ENCODE measurements at places on chromosomes 2 and 18.

GRCh38 chr2:10916953-10917352 lies 5.2 kb downstream of the KCNF1 start:
- no peak for DNase-seq

GRCh38 chr2:215631696-215632095 lies 195.8 kb upstream of the FN1 start:
- DNase-seq = no peak

- DNase-seq = no peak
These were observed 55.6 kb downstream of the MRPL35 start for GRCh38 chr2:86254576-86255538.

DNA sequence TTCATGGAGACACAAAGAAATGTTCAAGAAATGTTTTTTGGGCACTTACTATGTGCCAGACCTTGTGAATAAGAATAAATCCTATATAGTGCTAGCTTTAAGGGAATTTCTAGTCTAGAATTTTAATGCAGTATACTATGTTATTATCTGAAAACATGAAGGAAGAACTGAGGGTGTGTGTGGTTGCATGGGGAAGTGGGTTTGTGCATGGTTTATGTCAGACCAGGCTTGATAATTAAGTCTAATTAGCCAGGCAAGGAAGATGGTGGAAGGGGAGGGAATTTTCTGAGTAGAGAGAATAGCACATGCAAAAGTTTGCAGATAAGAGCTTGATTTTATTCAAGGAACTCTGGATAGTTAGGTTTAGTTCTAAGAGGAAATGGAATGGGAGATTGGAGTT lies 6.5 kb downstream of the RBBP8 start:
- no peak for DNase-seq

- no peak for DNase-seq
These were observed 584.3 kb downstream of the FBXO15 start for GRCh38 chr18:73563345-73563744.

GRCh38 chr2:131039535-131039907 lies 53.7 kb downstream of the FAM168B start:
- DNase-seq = no peak

GRCh38 chr2:217057773-217058172 lies 197.9 kb upstream of the TNP1 start:
- no peak for DNase-seq

DNA sequence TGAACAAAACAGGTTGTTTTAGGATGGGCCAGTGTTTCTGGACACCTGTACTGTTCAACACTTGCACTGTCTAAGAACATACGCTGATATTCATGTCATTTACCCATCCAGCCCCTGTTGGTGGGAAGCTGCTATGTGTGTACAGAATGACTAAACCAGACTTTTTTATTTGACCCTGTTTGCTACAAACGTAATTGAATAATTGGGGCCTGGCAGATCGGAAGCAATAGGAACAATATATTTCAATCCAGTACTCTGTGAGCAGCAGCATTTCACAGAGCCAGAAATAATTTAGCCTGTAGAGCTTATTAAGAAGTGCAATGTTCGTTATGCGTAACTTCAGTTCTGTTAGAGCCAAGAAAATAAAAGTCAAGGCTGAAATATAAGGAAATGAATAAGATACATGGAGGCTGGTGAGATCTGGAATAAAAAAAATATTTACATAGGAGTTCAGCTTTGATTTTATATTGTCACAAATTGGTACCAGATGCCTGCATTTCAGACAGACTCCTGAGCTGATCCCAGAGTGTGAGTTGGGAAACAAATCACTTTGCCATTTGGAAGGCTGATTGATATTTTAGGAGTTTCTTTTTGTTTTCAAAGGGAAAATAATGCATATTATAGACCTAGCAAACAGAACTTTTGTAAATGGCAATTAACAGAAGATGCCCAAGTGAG lies 19.7 kb downstream of the CABLES1 start:
- no peak for DNase-seq

DNA sequence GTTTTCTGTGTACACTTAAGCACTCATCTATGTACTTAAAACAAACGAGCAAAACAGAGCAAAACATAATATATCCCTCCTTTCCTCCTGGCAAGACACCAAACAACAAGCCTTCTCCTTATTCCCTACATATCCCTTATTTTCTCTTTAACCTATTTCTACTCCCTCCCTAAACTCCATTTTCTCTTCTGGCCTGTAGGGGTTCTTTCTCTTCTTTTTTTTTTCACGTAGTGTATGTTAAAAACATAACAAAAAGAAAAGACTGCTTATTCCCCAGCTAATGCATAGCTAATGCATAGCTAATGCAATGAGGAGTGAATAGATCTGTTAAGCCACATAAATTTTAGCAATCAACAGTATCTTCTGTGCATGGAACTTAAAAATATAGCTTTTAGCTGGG lies 193.4 kb downstream of the TMEM247 start:
- no peak for DNase-seq

DNA sequence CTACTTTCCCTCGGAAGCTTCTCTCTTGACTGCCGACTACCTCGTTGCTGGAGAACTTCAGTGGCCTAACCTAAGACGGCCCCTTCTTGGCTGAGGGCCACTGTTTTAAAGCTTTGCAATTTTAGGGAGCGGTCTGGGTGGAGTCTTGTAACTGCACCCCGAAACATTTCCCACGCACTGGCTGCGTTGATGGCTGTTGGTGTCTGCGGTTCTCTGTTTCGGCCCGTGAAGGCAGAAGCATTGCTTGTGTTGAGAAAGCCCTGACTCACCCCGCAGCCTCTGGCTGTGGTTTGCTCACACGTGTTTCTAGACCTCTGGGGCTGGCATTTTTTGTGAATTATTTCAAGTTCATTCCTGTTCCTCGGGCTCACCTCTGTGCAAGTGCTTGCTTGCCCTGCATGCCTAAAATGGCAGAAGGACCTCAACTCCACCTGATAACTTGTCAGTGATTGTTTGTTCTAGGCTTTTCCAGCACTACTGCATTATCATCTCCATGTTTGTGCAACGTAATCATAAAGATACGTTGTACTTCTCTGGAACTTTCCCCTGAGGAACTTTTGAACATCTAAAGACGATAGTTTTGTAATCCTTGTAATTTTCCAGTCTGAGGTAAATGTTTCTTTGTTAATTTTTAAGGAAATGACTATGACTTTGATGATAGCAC lies 94.2 kb upstream of the DLX2 start:
- DNase-seq = peak; percentile 17

- DNase-seq = no peak
These were observed 814.6 kb downstream of the SLC4A3 start for GRCh38 chr2:220442012-220442411.

- DNase-seq = no peak
These were observed 11.7 kb downstream of the SLC4A3 start for GRCh38 chr2:219638948-219639755.

GRCh38 chr2:126932966-126933710 lies 34.4 kb downstream of the TEX51 start:
- no peak for DNase-seq

- DNase-seq = no peak
These were observed 110.7 kb upstream of the PTPRM start for GRCh38 chr18:7456376-7456775.

DNA sequence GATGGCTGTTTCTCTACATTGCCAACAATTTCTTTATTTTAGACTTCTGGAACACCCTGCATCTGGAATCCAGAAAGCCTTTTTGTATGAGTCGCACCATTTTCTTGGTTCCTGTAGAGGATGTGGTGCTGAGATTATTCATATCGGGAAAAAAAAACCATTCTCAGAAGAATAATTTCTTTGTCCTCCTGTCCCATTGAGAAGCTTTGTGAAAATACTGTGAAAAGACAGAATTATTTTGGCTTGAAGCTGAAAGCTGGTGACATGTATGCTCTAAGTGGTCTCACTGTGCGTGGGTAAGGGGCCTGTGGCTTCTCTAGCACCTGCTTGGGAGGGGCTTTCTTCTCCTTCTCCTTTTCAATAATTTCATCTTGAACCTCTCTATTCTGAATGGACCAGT lies 138.4 kb downstream of the FAM210A start:
- no peak for DNase-seq

- DNase-seq = no peak
These were observed 1.9 kb upstream of the C1QL2 start for GRCh38 chr2:119160361-119160990.

DNA sequence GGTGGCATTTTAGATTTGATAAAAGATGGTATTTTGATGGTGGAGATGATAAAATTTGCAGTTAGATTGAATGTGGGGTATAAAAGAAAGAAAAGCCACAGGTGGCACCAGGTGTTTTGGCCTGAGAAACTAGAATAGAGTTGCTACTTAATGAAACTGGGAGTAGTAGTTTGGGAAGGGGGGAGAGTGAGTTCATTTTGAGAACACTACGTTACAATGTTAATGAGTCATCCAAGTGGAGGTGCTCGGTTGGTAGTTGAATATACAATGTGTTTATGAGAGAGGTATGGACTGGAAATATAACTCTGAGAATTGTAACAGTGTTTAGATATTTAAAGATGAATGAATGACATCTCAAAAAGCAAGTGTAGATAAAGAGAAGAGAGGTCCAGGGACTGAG lies 26.4 kb downstream of the EPG5 start:
- DNase-seq = no peak

DNA sequence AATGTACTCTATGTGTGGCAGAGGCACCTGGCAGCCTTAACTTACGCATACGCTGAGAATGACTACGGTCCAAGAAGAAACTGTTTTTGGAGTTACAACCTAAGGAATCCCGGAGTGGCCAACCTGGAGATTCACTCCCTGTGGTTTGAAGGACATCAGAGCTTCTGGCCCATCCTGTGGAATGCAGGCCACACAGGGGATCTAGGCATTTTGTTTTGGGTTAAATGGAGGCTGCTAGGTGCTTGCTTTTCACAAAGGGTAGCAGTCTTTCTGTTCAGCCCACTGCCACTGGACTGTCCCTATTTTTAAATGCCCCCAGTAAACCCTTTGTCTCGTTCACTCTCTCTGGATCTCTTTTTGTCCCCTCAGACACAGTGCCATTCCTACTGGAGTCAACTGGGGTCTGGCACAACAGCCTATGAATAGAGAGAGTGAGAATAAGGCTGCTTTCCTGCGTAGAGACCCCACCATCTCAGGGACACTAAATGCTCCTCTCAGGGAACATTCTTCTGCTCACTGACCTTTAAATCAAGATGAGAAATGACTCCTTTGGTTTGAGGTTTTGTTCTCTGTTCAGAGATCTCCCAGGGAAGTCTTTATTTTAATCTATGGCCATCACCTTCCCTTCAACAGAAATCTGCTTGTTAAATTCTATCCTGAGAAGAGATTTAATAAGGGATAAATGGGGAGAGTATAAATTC lies 124.9 kb downstream of the B3GNT2 start:
- no peak for DNase-seq

- DNase-seq = no peak
These were observed 81.4 kb downstream of the MYCN start for GRCh38 chr2:16021611-16022363.

GRCh38 chr2:5730386-5730785 lies 38.2 kb downstream of the SOX11 start:
- DNase-seq = no peak

DNA sequence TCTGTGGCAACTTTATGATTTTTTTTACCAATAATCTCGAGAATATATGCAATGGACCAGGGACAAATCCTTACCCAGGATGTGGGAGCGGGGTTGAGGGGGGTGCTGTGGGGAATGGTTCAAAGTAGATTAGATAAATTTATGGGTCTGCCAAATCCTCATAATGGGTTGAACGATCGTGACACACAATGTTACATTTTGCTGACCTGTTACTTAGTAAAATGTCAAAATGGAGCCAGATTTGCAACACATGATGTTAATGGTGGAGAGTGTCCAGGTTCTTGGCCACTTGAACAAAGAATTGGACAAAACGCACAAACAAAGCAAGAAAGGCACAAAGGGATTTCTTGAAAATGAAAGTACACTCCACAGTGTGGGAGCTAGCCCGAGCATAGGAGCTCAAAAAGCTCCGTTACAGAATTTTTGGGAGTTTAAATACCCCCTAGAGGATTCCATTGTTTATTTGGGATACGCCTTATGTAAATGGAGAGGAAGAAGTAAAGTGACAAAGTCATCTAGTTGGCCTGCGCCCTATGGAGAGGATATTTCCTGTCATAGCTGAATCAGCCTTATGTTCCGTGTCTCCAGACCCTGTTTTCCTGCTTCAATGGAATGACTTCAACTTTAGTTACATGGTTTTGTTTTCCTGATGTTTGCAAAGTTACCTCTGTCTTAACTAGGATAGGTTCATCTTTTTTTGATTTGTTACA lies 776.0 kb downstream of the DCC start:
- no peak for DNase-seq

- DNase-seq = no peak
These were observed 50.9 kb downstream of the REEP1 start for GRCh38 chr2:86286516-86286915.

GRCh38 chr18:79513381-79514081 lies 117.8 kb downstream of the NFATC1 start:
- DNase-seq = no peak

- no peak for DNase-seq
These were observed 13.5 kb downstream of the ZFP36L2 start for GRCh38 chr2:43212931-43213330.

DNA sequence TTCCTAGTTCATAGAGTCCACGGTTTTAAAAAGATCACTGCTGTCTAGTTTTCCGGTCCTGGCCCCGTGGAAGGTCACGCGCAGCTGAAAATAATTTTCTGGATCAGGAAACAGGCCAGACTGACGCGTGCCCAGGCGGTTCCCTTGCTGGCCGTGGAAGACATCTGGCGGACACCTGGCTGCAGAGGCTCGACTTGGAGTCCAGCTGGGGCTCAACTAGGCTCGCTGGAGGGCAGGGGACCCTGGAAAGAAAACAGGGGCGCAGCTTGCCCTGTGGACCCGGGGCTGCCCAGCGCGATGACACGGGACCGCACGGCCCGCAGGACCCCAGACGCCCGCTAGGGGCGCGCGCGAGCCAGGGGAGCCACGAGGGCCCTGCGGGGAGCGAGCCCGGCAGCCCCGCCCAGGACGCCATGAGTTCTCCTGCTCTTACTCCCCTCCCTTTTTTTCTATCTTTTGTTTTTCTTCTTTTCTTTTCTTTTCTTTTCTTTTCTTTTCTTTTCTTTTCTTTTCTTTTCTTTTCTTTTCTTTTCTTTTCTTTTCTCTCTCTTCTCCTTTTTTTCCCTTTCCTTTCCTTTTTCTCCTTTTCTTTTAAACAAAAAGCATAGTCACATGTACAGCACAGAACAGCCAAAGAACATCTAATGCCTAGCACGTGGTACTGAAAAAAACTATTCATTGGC lies 43.2 kb upstream of the UBE2F start:
- DNase-seq = peak; percentile 59

DNA sequence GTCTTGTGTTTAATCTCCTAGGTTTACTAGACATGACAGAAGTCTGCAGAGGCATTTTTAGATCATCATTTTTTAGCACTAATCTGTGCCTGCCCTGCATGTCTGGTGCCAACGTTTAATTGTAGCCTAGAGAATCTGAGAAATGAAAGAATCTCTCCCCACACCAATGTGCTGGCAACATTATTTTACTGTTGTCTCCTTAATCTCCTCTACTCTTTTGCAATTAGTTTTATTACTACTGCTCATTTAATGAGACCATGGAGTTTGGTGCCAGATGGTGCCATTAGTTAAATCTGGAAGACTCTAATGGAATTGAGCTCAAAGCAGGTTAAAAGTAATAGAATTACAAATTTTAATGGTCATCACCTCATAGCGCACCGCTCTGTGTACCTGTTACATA lies 4.0 kb upstream of the SPP2 start:
- DNase-seq = no peak
